ENCODE measurements at places on chromosomes 16 and 17. TPM values are rescaled to one million over a fixed set of nuclear protein-coding genes. Genes with fewer than 3 reads are reported as not detected.

PIGL gene
- polyA plus RNA-seq, result 11.1 TPM

BCAR1 gene
- 39.7 TPM for polyA plus RNA-seq

CDT1 gene
- 16.5 TPM for polyA plus RNA-seq

C17orf78 gene
- polyA plus RNA-seq, result 0.16 TPM

TMC8 gene
- polyA plus RNA-seq, result 3.3 TPM

DOC2B gene
- 4.7 TPM for polyA plus RNA-seq

ORMDL3 gene
- polyA plus RNA-seq, result 42.1 TPM

NHERF2 gene
- 45.8 TPM for polyA plus RNA-seq

GSG1L gene
- 2.9 TPM for polyA plus RNA-seq

UNC119 gene
- 17.2 TPM for polyA plus RNA-seq

NCOR1 gene
- polyA plus RNA-seq, result 52.3 TPM

CIITA gene
- 1.2 TPM for polyA plus RNA-seq

CTRL gene
- 3.9 TPM for polyA plus RNA-seq

RNF43 gene
- 1.6 TPM for polyA plus RNA-seq

SLC46A1 gene
- 8.0 TPM for polyA plus RNA-seq

PLEKHH3 gene
- 42.4 TPM for polyA plus RNA-seq

CDK3 gene
- polyA plus RNA-seq, result 8.6 TPM

ATP2C2 gene
- polyA plus RNA-seq, result 1.4 TPM

RUSF1 gene
- 43.7 TPM for polyA plus RNA-seq

SEC14L5 gene
- polyA plus RNA-seq, result 1.00 TPM

HBQ1 gene
- polyA plus RNA-seq, result 0.88 TPM

ASB16 gene
- polyA plus RNA-seq, result 7.7 TPM

TNFRSF13B gene
- not detected for polyA plus RNA-seq

PKMYT1 gene
- polyA plus RNA-seq, result 14.3 TPM

SRSF1 gene
- 192 TPM for polyA plus RNA-seq

FBXO39 gene
- polyA plus RNA-seq, result not detected

HAP1 gene
- polyA plus RNA-seq, result not detected

TPSD1 gene
- not detected for polyA plus RNA-seq

KRT15 gene
- polyA plus RNA-seq, result 0.07 TPM

HCRT gene
- polyA plus RNA-seq, result 0.58 TPM

SLC9A5 gene
- 1.5 TPM for polyA plus RNA-seq

PPP1R1B gene
- 1.0 TPM for polyA plus RNA-seq

FOXC2 gene
- polyA plus RNA-seq, result 0.32 TPM

PIMREG gene
- 15.6 TPM for polyA plus RNA-seq

TNP2 gene
- polyA plus RNA-seq, result not detected

CACNG3 gene
- polyA plus RNA-seq, result not detected
